ENCODE measurements at places on chromosomes 11 and 22.

- DNase-seq = no peak
These were observed 34.7 kb upstream of the MYH9 start for GRCh38 chr22:36422287-36423014.

GRCh38 chr11:86816251-86816726 is 15.9 kb downstream of the PRSS23 start:
- DNase-seq = peak; percentile 54

DNA sequence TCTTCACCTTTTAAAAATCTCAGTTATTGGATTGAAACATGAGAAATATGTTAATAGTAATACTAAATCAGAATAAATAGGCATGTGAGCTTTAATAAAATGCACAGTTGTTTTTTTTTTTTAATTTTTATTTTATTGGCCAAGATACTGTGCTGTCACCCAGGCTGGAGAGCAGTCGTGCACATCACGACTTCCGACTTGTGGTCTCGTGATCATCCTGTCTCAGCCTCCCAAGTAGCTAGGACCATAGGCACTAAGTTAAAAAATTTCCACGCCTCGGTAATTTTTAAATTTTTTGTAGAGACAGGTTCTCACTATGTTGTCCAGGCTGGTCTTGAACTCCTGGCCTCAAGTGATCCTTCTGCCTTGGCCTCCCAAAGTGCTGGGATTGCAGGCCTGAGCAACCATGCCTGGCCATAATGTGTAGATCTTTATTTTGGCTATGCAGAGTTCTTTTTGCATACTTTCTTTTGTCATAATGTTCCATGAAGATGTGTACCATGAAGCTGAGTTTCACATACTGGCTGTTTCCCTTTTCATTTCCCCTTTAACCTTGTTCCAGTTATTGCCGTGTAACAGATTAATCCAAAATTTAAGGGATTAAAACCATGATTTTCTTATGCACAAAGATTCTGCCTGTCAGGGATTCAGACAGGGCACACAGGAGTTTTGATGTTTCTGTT is 16.0 kb downstream of the CAPRIN1 start:
- no peak for DNase-seq

DNA sequence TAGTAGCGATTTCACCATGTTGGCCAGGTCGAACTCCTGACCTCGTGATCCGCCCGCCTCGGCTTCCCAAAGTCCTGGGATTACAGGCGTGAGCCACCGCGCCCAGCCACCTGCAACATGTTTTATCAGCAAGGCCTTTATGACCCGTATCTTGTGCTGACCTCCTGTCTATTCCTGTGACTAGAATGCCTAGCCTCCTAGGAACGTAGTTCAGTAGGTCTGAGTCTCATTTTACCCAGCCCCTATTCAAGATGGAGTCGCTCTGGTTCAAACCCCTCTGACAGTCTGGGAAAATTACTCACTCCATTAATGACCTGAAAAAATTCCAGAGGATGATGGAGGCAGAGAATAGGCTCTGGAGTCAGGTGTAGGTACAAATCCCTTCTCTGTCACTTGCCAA is 30.0 kb upstream of the CXCR5 start:
- no peak for DNase-seq

GRCh38 chr22:36548606-36549005 is 19.6 kb upstream of the EIF3D start:
- DNase-seq = no peak

DNA sequence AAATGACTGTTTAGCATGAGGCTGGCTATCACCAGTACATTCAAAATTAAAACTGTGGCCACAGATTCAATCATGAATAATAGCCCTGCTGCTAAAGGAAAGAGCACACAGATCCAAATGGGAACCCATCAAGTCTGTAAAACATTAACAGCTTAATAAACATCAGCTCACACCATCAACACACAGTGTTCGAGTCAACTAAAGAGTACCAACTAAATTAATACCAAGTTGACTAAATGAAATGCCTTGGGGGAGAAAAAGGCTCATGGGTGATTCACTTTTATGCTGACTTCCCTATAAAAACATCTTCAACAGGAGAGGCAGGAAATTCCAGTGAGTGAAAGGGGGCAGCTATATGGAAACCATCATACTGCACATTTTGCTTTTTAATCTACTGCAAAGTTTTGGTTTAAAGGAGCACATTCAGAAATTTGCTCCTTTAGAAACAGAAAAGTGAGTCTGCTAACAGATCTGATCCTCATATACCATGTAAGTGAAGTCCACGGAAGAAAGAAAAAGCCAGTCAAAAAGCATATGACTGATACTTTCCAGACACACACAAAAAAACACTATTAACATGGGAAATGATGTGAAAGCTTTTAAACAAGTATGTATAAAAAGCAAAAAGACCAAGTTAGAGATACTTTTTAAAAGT is 16.3 kb downstream of the LGR4 start:
- peak; percentile 50 for DNase-seq

GRCh38 chr11:74443071-74443864 is 24.1 kb downstream of the KCNE3 start:
- no peak for DNase-seq

DNA sequence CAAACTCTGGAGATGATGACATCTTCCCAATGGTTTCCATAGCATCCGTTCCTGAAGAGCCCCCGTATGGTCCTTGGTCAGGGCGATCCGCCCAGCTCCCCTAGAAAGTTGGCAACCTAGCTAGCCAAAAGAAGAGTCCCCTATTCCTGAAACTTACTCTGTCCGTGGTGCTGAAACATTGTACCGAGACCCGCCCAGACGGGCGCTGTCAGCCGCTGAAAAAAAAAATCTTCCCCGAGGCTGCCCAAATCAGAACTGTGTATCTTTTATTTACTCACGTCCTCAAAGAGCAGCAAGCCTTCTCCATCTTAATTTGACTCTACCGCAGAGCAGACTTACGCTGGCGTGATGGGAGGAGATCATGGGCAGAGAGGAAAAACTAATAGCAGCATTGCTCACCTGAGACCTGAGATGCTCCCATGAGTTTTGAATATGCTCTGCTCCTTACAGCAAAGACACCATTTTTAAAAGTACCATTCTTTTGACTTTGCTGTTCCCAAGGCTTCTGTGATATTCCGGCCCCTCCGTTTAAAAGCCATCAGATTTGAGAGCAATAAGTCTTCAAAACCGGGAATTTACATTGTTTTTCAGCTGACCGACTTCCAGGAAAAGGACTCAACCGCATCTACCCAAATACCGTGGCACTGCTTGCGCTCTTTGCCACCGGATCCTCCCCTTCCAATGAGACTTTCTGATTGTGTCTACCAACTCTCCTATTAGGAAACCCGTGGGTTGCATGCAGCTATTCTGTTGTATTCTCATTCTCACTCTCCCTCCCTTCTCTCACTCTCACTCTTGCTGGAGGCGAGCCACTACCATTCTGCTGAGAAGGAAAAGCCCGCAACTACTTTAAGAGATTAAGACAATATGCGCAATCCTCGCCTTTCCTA is at the start of gene SLC17A6:
Gene SLC17A6 (plus strand): TSS at position 786 of the 890 bp plus-strand sequence. CDS start 153 bp downstream, outside the sequence.
- peak; percentile 7 for DNase-seq

- no peak for DNase-seq
These were observed 34.6 kb downstream of the OSBPL5 start for GRCh38 chr11:3130269-3131071.

DNA sequence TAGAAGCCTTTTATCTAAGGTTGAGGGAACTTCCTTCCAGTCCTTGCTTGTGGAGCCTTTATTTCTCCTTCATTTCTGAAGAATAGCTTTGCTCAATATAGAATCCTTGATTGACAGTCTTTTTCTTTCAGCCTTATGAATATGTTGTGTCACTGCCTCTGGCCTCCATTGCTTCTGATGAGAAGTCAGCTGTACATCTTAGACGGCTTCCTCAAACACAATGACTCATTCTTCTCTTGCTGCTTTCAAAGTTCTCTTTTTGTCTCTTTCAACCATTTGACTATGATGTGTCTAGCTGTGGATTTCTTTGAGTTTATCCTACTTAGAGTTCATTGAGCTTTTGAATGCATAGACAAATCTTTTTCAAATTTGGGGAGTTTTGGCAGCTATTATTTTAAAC is 893.2 kb downstream of the BRD1 start:
- DNase-seq = no peak

- DNase-seq = no peak
These were observed 42.5 kb upstream of the SPATA19 start for GRCh38 chr11:133887692-133888332.

DNA sequence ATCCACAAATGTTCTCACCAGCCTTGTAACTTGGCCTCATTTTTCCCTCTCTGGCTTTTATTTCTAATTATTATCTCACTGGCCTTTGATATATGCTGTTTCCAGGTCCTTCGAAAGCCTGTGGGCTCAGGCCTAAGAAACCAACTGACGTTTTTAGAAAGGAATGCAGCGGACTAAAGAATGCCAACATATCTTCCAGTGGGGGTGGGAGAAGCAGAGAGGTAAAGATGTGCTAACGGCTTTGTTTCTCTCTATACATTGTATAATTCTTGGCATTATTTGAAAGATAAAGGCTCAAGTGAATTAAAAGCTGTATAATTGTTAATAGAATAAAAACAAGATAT is 28.2 kb downstream of the OR6Q1 start:
- DNase-seq = peak; percentile 40

DNA sequence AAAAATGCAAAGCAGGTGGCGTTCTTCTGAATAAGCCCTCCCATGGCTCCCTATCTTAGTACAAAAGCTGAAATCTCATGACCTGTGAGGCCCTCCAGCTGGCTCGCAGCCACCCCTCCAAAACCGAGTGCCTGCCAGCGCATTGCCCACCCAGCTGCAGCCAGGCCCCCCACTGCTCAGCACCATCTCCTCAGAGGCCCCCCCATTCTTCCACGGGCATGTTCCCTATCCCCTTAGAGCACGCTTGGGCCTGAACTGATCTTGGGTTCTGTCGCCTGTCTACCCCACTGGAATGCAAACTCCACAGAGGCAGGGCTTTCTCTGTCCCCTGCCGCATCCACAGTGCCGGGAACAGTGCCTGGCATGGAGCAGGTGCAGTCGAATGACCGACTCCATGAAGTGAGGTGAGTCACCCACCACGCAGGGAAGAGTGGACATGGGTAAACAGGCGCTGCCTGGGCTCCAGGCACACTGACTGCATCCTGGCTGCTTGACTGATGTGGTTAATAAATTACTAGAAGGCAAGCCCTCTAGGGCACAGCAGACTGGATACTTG is 11.3 kb upstream of the EFCAB6 start:
- DNase-seq = no peak

DNA sequence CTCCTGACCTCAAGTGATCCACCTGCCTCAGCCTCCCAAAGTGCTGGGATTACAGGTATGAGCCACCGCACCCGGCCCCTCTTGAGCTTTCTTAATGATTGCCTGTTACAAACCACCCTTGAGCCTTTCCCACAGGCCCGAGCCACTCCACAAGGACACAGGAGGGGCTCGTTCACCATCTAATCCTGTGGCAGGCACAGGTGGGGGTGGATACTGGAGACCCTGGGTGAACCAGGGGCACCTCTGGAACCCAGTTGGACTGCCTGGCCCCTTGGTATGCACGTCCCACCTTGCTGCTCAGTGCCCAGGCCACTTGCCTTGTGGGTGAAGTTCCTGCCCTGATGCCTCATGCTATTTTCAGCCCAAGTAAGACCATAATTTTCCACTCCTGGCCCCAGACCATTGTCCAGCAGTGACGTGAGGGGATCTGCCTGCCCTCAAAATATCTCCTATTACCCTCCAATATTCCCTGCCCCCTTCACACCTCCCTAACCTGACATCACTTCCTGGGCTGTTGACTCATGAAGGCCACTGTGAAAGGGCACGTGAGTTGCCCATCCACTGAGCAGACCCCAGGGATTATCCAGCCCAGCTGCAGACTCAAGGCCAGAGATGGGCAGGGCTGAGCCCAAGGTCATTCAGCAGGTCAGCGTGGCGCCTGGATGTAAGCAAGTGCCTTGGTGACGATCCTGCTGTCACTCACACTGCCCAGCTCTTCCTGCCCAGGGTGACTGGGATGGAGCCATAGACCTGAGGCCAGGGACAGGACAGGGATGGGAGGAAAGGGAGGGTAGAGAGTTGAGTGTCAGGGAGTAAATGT is 19.6 kb downstream of the P2RY2 start:
- peak; percentile 46 for DNase-seq

GRCh38 chr22:39094717-39095389 is 2.2 kb upstream of the APOBEC3H start:
- DNase-seq = no peak

GRCh38 chr11:10892250-10892649 is 34.4 kb upstream of the ZBED5 start:
- DNase-seq = no peak

GRCh38 chr22:22881116-22882000 is 6.3 kb upstream of the IGLL5 start:
- no peak for DNase-seq

DNA sequence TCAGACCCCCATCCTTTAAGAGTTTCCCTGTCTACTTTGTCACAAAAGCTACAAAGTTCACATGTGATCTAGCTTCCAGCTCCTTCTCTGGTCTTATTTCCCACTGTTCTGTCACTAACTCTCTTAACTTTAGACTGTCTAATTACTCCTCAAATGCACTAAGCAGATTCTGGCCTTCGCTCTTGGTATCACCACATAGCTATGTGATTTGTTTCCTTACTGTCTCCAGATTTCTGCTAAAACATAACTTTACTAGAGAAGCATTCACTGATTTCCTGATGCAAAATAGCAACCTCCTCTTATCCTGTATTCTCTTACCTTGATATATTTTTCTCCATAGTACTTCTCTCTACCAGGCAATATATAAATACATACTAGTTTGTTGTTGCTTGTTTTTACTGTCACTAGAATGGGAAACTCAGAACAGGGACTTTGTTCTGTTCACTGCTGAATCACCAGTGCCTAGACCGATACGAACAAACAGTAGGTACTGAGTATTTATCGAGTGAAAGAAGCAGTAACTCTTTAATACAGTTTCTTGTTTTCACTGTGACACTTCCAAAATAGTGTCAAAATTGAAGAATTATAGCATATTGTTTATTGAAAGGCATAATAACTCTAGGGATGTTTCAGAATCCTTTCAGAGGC is 205.6 kb downstream of the DDX10 start:
- no peak for DNase-seq

- no peak for DNase-seq
These were observed 24.3 kb upstream of the IL10RA start for GRCh38 chr11:117961896-117962295.

- DNase-seq = peak; percentile 55
These were observed 46.4 kb downstream of the MORC2 start for GRCh38 chr22:30922151-30922611.

- no peak for DNase-seq
These were observed 610.0 kb upstream of the CADM1 start for GRCh38 chr11:116114198-116114651.

GRCh38 chr11:9862981-9863380 is 199.1 kb downstream of the SWAP70 start:
- no peak for DNase-seq

DNA sequence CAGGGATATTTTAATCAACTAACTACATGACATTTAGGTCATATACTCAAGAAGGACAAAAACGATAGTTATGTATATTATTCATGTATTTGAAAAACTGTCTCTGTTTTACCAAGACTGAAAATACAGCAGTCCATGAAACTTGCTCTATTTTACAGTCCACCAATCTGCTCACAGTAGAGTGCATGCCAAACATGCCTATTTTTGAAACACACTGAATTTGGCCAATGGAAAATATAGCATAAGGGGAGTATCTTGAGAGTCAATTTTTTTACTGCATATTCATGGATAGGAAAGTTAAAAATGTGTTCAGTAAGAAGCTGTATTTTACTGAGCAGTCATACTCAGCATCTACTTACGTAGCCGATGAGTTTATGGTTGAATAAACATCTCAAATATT is 621.2 kb upstream of the CHORDC1 start:
- DNase-seq = no peak

- no peak for DNase-seq
These were observed 6.4 kb downstream of the MUC5AC start for GRCh38 chr11:1163911-1164735.
